ENCODE measurements at places on chromosomes 3 and 15.

GRCh38 chr3:122099255-122099654 lies 44.1 kb downstream of the CD86 start:
- DNase-seq: no peak

- no peak for DNase-seq
These were observed 58.2 kb downstream of the RAB7A start for GRCh38 chr3:128784232-128784631.

DNA sequence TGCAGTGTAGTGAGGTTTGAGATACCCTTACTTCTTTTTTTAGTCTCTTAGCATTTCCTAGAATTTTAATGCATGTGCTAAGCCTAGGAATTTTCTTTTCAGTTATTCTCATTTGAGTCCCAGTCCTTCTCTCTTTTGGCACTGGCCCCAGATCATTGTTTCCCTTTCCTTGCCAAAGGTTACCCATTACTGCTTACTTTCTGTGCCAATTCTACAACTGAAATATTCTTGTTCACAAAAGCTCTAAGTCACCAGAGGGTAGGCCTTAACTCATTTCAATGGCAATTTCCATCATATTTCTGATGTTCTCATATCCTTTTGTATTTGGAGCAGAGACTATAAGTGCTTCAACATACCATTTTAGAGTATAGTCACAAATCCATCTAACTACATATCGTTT lies 199.6 kb upstream of the CBLB start:
- DNase-seq: no peak

GRCh38 chr3:30354513-30354912 lies 251.9 kb upstream of the TGFBR2 start:
- DNase-seq: no peak

DNA sequence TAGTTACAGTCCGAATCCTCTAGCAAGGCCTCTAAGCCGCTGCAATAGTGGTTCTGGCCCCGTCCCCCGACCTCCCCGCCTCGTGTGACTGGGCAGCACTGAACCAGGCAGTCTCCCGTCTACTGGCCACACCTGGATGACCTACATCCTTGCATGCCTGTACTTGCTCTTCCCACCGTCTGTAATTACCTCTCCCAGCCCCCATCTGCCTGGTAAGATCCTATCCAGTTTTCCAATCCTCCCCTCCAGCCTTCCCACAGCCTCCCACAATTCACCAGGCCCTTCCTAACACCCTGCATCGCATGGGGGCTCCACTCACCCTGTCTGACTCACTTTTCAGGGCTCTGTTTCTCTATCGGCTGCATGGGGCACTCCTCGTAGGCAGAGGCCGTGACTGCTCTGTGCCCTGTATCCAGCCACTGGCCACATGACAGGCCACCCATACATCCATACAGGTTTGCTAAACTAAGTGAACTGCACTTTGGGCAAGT lies 32.8 kb downstream of the XXYLT1 start:
- no peak for DNase-seq

DNA sequence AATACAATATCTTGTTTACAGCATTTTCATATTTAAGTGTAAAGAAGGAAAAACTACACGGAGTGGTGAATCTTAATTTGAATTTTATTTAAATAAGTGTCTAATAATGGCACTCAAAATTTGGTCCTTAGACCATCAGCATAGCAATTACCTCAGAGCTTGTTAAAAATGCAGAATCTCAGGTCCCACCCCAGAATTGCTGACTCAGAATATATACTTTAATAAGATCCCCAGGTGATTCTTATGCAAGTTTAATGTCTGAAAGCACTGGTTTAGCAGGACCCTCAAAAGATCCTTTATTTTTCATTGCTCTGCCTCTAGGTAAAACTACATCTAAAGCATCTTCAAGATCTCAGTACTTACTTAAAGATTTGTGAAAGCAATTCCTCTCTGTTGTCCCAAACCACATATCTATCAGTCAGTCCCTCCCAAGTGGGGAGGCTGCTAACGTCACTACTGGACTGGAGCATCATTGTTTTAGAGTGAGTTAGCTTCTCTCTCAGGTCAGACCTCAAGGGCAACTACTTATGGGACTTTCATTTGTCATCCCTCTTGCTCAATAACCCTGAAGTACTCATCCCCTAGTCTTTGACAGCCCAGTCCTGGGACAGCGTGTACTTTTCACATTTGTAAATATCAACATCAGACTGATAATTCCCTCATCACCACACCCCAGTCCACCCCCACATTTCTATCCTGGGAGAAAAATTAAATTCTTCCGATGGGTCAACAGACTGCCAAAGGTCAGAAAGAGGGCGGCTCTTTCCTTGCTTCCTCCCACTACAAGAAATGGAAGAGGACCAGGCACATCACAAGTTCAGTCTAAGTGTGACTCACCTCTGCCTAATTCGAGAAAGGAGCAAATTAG lies 76.7 kb downstream of the CBLB start:
- peak; percentile 86 for DNase-seq

DNA sequence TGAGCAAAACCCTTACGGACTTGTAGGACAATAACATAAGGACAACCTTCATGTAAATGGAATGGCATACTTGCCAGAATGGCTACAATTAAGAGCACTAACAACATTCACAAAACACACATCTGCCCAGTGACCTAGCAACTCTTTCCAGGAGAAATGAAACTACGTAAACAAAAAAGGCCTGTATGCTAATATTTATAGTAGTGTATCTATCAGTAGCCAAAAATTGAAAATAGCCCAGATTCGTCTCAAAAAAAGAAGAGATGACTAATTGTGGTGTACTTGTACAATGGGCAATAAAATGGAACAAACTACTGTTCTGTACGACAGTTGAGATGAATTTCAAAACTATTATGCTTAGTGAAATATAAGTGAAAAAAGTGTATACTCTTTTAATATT lies 38.4 kb downstream of the CMC1 start:
- no peak for DNase-seq

DNA sequence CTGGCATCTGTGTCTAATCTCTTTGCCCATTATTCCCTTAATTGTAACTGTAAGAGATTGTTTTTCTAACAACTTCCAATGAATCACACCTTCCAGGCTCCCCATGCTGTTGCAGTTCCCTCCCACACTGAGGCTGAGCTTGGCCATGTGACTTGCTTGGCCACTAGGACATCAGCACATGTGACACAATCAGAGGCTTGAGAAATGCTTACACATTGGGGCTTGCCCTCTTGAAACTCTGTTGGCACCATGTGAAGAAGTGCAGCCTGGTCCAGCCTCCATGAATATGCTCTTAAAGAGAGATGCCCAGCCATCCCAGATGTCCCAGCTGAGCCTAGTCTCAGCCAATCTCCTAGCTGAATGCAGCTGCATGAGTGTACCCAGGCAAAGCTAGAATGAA lies 326.8 kb upstream of the SOX2 start:
- DNase-seq: no peak

GRCh38 chr3:51340013-51340829 lies 44.9 kb upstream of the MANF start:
- peak; percentile 89 for DNase-seq

DNA sequence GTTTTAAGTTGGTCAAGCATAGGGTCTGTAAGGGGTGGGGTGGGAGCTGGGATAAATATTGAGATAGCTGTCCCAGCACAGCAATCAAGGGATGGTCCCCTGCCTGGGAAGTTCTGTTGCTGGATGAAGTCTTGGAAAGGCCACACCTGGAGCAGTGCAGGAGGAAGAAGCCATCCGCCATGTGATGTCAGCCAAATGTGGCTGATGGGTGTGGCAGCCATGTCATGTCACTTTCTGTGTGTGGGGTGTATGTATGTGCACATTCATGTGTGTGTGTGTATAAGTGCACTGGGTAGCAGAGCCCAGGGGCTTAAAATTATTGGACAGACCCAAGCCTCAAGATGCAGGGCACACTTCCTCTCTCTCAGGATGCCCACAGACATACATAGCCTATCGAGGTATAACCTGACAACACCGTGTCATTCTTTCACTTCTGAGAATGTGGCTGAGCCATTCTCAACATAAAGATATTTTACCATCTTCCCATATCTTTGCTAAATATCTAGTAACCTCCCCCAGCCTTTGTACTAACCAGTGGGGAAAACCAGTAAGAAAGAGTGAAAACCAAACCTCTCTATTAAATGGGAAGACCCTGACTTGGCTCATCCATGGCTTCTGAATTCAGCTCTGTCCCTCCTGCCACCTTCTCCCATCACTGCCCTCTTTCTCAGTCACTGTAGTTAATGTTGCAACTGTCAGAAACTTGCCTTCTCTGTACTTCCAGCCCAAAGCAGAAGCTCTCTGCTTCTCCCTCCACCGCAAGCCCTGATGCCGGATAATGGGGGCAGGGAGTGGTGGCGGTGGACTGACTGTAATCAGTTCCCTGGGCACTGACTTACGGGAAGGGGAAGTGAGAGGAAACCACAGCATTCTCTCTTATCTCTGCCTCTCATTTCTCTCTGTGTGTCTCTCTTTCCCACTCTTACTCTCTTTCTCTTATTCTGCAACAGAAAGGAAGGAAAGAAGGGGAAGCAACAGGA lies 11.2 kb downstream of the TNFSF10 start:
- no peak for DNase-seq

GRCh38 chr3:3194861-3195260 lies 15.4 kb upstream of the CRBN start:
- DNase-seq: no peak

GRCh38 chr3:159928666-159929065 lies 60.0 kb upstream of the IL12A start:
- DNase-seq: peak; percentile 93

DNA sequence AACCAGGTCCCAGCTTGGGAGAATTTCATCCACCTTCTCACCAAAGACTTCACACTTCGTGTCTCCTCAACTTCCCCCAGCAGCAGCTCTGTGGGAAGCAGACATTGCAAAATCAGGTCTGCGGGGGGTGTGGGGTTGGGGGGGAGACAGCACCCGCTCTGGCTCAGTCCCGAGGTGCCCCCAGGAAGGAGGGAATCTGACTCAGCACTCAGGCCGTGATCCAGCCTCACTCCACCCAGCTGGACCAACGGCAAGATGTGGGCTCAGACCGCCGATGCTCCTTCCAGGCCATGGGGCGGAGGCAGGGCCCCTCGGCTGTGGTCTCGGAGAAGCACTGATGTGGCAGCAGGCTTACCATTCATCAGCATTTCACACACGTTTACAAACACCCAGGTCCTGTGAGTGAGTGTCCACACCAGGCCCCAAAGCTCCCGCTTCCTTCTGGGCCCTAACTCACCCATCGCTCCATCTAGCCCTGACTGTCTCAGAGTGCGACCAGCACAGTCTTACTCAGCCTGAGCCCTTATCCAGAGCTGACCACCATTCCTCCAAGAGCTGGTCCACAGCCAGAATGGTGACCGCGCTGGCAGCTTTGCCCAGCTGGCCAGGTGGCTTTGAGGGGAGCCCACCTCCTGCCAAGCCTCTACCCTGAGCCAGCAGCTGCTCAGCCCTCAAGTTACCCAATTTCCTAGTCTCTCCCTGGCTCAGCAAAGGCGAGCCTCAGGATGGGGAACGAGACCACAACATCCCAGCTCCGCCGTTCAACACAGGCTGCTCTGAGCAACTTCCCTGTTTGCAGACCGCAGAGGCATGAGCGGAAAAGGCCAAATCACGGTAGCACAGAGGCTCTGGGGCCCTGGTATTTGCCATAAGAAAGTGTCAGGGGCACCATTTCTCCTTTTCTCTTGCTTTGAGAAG lies 3.3 kb downstream of the STAB1 start:
- DNase-seq: peak; percentile 83

DNA sequence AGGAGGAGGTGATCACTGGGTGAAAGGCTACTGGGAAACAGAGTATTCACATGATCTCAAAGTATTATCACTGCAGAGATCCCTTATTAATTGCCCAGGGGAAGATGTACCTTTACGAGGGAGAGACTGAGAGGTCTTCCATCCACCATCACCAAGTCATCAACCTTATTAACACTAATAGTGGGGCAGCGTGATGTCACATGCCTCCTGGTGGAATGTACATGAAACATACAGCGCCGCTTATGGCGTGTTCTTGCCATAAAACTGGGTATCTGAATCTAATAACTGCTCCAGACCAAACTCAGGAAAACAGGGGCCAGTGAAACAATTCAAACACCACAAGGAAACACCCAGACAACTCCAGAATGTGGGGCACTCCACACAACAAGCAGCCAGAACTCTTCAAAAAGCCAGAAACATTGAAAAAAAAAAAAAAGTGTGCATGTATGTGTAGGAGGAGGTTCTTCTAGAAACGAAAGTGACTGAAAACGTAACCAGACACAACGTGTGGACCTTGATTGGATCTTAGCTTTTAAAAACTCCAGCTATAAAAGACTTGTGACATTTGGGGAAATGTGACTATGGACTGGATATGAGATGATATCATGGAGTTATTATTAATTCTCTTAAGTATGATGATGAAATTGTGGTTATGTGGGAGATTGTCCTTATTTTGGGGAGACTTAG lies 4.6 kb downstream of the STIMATE start:
- no peak for DNase-seq

DNA sequence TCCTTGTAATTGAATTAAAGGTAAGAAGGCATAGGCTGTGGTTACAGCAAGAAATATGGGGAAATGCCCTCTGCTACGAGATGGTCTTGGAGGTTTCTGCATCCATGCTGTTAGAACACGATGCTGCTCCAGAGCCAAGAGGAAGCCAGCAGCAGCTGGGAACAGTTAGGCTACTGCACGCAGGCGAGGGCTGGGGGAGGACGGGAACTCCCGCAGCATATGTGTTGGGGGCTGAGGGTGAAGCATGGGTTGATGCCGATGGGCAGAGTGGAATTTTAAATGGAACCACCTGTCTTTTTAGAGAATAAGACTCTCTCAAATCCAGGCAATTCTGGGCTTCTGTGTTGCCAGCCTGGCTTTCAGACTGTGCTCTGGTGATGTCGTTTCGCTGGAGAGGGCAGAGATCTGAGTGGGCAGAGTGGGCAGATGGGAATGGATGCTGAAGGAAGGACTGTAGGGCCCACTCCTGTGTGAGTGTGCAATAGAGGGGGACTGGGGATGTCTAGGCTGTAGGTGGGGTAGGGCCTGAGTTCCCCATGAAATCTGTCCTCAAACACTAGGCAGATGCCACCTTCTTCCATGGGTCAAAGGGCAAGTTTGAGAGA lies 417.0 kb upstream of the TPM1 start:
- peak; percentile 82 for DNase-seq

DNA sequence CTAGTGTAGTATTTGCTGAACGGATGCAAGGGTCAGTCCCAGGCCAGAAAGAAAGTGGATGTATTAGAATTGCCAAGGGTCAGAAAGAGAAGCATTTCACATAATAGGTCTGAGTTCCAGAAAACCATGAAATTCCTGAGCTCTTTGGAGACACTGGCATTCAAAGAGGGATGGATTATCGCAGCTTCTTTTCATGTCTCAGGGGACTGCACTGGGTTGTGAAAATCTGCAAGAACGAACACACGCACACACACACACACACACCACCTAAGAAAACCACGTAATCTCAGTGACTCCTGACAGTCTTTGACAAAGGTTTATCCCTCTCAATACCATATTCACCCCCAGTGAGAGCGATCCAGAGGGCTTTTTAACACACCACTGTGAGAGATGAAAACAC lies 57.9 kb downstream of the TIPARP start:
- DNase-seq: no peak

GRCh38 chr15:42138968-42139386 lies 17.5 kb downstream of the PLA2G4F start:
- DNase-seq: no peak

GRCh38 chr15:100508641-100509300 lies 20.0 kb downstream of the CERS3 start:
- DNase-seq: no peak

Data from AG20443 (cell line).